Natural killer cell (primary cell): ENCODE measurements at places on chromosomes 3 and 15. TPM values are rescaled to one million over a fixed set of nuclear protein-coding genes. Genes with fewer than 3 reads are reported as not detected.

CACNA1D gene
- not detected for total RNA-seq

ZIC4 gene
- total RNA-seq: not detected

PRSS50 gene
- 0.16 TPM for total RNA-seq

ST8SIA2 gene
- not detected for total RNA-seq

CFAP100 gene
- not detected for total RNA-seq

COMMD2 gene
- total RNA-seq: 40.0 TPM

GOLGA8K gene
- total RNA-seq: 4.5 TPM

BUB1B gene
- 1.9 TPM for total RNA-seq

GJD2 gene
- total RNA-seq: not detected

LCMT2 gene
- 12.6 TPM for total RNA-seq

BTLA gene
- 0.59 TPM for total RNA-seq

TUSC7 gene
- not detected for total RNA-seq

SCG5 gene
- total RNA-seq: not detected

MRPL46 gene
- 10.2 TPM for total RNA-seq

CACNA2D3 gene
- not detected for total RNA-seq

GOLGA8H gene
- 2.3 TPM for total RNA-seq
